ENCODE measurements at places on chromosomes 5 and 9.
A peak's percentile ranks its signal among the peaks of the same experiment; 100 is the strongest.

DNA sequence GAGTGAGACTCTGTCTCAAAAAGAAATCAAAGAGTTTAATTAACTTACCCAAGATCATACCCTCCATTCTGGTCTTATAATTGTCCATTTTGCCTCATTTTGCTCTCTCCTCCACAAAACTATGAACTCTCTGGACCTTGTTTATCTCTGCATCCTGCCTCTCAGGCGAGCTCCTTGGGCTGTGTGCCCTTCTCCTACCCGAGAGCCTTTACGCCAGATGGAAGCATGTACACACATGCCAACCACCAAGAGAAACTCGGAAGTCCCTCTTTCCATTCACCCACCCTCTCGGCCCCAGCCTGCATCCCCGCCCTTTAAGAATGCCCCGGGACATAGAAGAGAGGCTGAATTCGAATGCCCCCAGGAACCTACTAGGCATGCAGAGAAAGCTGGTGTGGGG lies 25.9 kb downstream of the CPLX2 start:
- DNase-seq = no peak

GRCh38 chr9:80503671-80504281 lies 932.0 kb downstream of the TLE4 start:
- DNase-seq = no peak

DNA sequence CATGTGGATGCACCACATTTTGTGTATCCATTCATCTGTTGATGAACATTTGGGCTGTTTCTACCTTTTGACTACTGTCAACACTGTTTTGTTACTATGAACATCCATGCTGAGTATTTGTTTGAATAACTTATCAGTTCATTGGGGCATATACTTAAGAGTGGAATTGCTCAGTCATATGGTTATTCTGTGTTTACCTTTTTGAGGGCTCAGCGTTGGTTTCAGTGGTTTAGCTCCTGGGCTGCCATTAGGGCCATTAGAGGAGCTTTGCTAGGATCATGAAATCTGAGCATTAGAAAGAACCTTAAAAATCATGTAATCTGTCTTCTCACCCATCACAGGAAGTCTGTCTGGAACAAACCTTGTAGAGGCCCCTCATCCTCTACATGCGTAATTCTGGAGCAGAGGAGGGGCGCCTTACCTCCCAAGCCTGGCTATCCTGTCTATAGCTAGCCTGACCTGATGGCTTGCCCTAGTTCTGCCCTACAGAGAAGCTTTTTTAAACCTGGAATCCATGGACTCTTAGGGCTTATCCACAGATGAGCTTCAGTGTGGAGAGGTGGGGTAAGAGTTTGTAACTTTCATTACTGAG lies 92.9 kb downstream of the PDZD2 start:
- no peak for DNase-seq

GRCh38 chr9:99126312-99126711 lies 21.4 kb downstream of the TGFBR1 start:
- DNase-seq = peak; percentile 19

GRCh38 chr5:132370181-132370970 lies 866 bp downstream of the SLC22A5 start:
- no peak for DNase-seq

- no peak for DNase-seq
These were observed 185.1 kb downstream of the RGS3 start for GRCh38 chr9:113648586-113648985.

DNA sequence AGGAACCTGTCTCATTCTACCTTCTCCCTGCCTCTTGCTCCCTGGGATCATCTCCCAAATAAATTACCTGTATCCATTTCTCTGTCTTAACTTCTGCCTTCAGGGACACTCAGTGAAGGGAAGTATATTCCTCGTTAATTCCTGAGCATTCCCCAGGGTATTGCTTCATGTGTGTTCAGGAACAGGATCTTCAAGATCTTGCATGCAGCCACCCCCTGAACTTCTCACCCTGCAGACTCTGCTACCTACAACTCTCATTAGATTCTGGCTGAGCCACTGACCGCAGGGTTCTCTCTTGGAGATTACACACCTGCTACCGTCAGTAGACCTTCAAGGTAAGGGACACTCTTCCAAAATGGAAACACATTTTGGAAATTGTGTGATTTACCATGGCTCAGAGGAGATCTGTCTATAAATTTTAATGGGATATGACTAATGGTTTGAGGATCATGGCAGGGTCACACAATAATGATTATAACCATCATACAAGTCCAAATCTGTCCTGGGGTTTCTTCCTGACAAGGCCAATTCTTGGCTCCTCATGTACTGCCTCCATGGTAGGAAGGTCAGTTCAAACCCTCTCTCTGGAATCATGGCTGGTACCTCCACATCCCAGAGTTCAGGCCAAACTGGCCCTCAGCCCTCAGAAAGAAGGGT lies 38.9 kb upstream of the UGCG start:
- no peak for DNase-seq

DNA sequence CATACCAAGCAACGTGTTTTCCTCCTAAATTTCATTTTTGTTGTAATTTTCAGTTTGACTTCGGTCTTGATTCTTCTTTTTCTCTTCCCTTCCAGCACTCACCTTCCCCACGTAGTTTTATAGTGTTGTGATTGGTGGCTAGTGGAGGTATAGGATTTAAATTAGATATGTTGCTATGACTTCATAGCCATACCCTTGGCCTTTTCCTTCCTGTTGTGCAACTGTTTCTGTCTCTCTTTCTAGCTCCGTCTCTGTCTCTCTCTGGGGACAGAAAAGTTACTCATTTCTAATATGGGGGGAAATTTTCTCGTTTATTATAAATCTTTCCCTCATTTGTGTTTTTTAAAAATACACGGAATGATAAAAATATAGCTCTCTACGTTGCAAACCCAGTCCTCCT lies 20.6 kb upstream of the C5orf24 start:
- DNase-seq = no peak
